Left ventricle myocardium inferior (tissue), 1 donor: ENCODE measurements at places on chromosomes 11 and 22. TPM values are rescaled to one million over a fixed set of nuclear protein-coding genes. Genes with fewer than 3 reads are reported as not detected.

The MRPL23 gene
- 93.6 TPM for total RNA-seq

The MRGPRF gene
- total RNA-seq, result 3.9 TPM

The UPK3A gene
- not detected for total RNA-seq

The LSP1 gene
- 19.7 TPM for total RNA-seq

The SOX6 gene
- 20.2 TPM for total RNA-seq

The GRK3 gene
- total RNA-seq, result 3.8 TPM

The DCUN1D5 gene
- 25.8 TPM for total RNA-seq

The PDGFD gene
- total RNA-seq, result 10.9 TPM

The C11orf87 gene
- 0.14 TPM for total RNA-seq

- no peak for DNase-seq
- peaks cover 6% of the 10 kb centered on the region for H3K27me3 ChIP-seq
- no peak overlapping the region for H3K4me3 ChIP-seq
- no peak overlapping the region for H3K27ac ChIP-seq
- no peaks in the 10 kb centered on the region for H3K4me1 ChIP-seq
Observed at GRCh38 chr11:28702871-28703270, 594.7 kb downstream of the METTL15 start.

- peaks cover 67% of the 10 kb centered on the region for H3K4me1 ChIP-seq
- DNase-seq, result peak; percentile 58
- H3K27ac ChIP-seq, result peak overlapping the region; percentile 74
- H3K4me3 ChIP-seq, result peak overlapping the region; percentile 10
- H3K27me3 ChIP-seq, result no peaks in the 10 kb centered on the region
Observed at GRCh38 chr22:44363980-44364750, 51.4 kb upstream of the SHISAL1 start.

DNA sequence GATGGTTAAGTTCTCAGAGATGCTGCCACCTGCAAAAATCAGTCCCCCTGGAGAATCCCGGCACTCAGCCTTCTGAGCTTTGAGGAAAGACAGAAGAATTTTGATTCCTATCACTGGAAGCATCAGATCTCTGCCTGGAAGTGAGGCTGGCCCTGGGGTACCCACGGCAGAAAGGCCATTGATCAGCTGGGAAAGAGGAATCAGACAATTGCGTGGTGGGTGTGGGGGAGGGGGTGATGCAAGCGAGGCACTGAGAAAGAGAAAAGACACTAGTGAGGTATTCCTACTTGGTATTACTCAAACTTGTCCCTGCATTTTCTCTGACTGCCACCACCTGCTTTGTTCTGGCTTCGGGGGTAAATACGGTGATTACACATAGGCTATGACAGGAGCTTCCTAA, 96.1 kb downstream of the FEZ1 start:
- H3K27me3 ChIP-seq, result no peaks in the 10 kb centered on the region
- peaks cover 17% of the 10 kb centered on the region for H3K4me1 ChIP-seq
- no peak overlapping the region for H3K27ac ChIP-seq
- no peak for DNase-seq

DNA sequence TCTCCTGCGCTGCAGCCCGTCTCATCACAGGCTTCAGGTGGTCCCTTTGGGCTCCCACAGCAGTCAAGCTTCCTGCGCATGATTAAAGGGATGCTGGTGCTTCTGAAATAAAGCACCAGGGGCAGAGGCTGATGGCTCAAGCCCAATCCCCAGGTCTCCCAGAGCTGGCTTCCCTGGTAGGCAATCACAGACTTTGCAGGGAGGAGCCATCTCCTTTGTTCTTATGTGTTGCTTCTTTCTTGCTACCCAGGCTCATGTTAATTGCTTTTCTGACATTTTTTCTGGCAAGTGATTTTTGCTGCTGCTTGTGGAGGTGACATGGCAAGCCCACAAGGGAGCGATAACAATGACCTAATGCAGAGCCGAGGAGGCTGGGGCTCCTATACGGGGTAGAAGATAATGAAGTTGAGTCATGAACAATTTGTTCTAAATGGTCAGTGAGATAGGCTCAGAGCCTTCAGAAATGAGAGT, 25.2 kb upstream of the PLET1 start:
- peaks cover 20% of the 10 kb centered on the region for H3K4me1 ChIP-seq
- H3K4me3 ChIP-seq, result no peak overlapping the region
- no peaks in the 10 kb centered on the region for H3K27me3 ChIP-seq
- H3K27ac ChIP-seq, result no peak overlapping the region
- no peak for DNase-seq

DNA sequence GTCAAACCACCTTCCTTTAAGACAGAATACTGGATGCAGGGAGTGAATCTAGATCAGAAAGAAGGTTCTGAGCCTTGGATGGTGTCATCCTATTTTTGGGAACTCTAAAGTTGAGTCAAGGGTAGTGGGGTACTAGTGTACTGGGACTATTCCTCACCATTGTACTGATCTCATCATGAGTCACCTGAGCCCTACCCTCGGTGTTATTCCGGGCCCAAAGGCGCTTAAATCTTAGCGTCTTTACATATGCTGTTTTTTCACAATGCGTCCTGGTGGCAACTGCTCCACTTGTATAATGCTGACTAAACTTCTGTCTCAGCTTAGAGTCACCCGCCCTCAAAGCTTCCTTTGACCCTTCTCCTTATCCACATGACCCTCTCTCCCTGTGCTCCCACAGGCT, 25.3 kb upstream of the PATE1 start:
- no peak overlapping the region for H3K4me3 ChIP-seq
- H3K4me1 ChIP-seq, result no peaks in the 10 kb centered on the region
- no peaks in the 10 kb centered on the region for H3K36me3 ChIP-seq
- peaks cover 12% of the 10 kb centered on the region for H3K27me3 ChIP-seq
- no peak for DNase-seq

DNA sequence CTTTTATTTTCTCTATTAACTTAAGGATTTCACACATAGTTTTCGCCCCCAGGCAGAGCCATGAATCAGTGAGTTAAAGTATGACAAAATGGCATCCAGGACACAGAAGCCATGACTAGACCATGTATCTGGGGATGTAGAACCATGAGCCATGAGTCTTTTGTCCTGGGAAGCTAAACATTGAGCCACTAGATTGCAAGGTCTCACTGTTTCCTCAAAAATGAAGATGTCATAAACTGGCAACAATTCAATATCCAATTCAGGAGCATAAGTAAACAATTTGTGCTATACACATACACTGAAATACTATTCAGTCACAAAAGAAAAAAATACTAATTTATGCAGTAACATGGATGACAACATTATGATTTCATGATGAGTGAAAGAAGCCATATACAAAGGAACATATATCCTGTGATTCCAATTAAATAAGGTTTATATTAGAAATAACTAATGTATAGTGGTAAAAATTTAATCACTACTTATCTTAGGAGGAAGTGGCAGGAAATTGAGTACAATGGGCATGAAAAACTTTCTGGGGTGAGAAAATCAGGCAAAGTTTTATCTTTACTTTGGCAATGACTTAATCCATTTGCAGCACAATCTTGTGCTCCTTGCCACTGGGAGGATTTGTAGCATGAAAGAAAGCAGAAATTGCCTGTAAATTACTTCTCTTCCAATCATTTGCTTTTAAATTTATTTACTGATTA, 28.5 kb upstream of the CARD16 start:
- no peaks in the 10 kb centered on the region for H3K27me3 ChIP-seq
- H3K36me3 ChIP-seq, result no peaks in the 10 kb centered on the region
- no peak for DNase-seq

- peaks cover 9% of the 10 kb centered on the region for H3K27me3 ChIP-seq
- H3K4me3 ChIP-seq, result no peak overlapping the region
- no peaks in the 10 kb centered on the region for H3K4me1 ChIP-seq
- no peak overlapping the region for H3K27ac ChIP-seq
Observed at GRCh38 chr11:2202071-2202899, 30.7 kb upstream of the TH start.

GRCh38 chr11:66568124-66568916, at the start of gene CTSF:
TSS of gene CTSF (minus strand) at chr11:66568606. CDS start at chr11:66568486, 120 bp downstream.
- H3K4me1 ChIP-seq, result peaks cover 17% of the 10 kb centered on the region
- peak within 1 kb of the TSS; percentile 82 for H3K4me3 ChIP-seq
- peaks cover 3% of the 10 kb centered on the region for H3K36me3 ChIP-seq
- DNase-seq, result peak; percentile 89

GRCh38 chr11:36273110-36273509, 16.1 kb downstream of the COMMD9 start:
- H3K27ac ChIP-seq, result no peak overlapping the region
- H3K27me3 ChIP-seq, result no peaks in the 10 kb centered on the region
- no peak for DNase-seq
- H3K36me3 ChIP-seq, result peaks cover 72% of the 10 kb centered on the region
- no peaks in the 10 kb centered on the region for H3K4me1 ChIP-seq

- no peaks in the 10 kb centered on the region for H3K36me3 ChIP-seq
- H3K27ac ChIP-seq, result no peak overlapping the region
- peaks cover 29% of the 10 kb centered on the region for H3K4me1 ChIP-seq
- DNase-seq, result no peak
- H3K27me3 ChIP-seq, result peaks cover 24% of the 10 kb centered on the region
Observed at GRCh38 chr11:76238551-76238950, 32.2 kb upstream of the WNT11 start.

GRCh38 chr11:10694486-10695239, 1.1 kb upstream of the IRAG1 start:
- H3K36me3 ChIP-seq, result no peaks in the 10 kb centered on the region
- no peak overlapping the region for H3K4me3 ChIP-seq
- H3K27me3 ChIP-seq, result peaks cover 9% of the 10 kb centered on the region
- peak overlapping the region; percentile 76 for H3K27ac ChIP-seq

DNA sequence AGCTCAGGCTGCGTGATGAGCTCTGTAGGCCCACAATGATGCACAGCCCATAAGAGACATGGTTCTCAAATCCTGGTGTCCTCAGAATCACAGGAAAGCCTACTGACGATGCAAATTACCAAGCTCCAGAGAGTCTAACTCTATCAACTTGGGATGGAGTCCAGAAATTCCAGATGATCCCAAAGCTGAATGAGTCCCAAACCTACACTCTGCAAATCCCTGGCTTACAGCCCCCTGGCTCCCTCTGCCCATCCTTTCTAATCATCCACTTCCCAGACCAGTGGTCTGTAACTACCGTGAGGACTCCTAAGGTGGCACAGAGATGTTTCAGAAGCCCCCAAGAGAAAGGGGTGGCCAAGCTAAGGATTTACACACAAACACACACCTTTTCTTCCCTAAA, 13.5 kb downstream of the ARFGAP2 start:
- no peak overlapping the region for H3K4me3 ChIP-seq
- no peak for DNase-seq
- H3K27ac ChIP-seq, result no peak overlapping the region

- H3K4me1 ChIP-seq, result peaks cover 86% of the 10 kb centered on the region
- H3K27ac ChIP-seq, result peak overlapping the region; percentile 97
- DNase-seq, result no peak
- no peaks in the 10 kb centered on the region for H3K27me3 ChIP-seq
- peak overlapping the region; percentile 86 for H3K4me3 ChIP-seq
Observed at GRCh38 chr11:46117842-46118241, 3.4 kb downstream of the PHF21A start.
